ENCODE measurements at places on chromosomes 6 and 20. TPM values are rescaled to one million over a fixed set of nuclear protein-coding genes. Genes with fewer than 3 reads are reported as not detected.

GRCh38 chr6:139448998-139449610, 74.7 kb upstream of the CITED2 start:
- DNase-seq: no peak

GRCh38 chr20:37968841-37969401, 64.3 kb downstream of the TTI1 start:
- DNase-seq: no peak

- no peak for DNase-seq
These were observed 88.0 kb downstream of the PRND start for GRCh38 chr20:4809707-4810106.

STMND1 gene
- 0.27 TPM for total RNA-seq

GRCh38 chr20:61577065-61577464, 325.0 kb downstream of the CDH4 start:
- no peak for DNase-seq

DNA sequence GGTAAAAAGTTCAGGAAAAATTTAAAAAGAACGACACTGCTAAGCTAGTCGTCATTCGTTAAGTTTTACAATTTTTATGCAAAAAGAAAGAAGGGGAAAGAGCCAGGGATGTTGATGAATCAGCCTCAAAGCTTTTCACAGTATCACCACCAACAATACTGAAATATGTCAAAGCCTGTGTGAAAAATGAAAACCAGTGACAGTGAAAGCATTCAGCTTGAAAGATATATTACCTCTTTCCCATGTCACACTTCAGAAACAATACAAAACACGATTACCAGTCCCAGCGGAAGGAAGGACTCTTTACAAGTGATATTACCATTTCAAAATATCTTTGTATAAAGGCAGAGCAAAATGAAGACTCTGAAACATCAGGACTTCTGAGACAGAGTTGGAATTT, 489.2 kb downstream of the EPHA7 start:
- DNase-seq: no peak

- no peak for DNase-seq
These were observed 10.8 kb downstream of the ACTR5 start for GRCh38 chr20:38759106-38759505.

GRCh38 chr6:39342692-39343395, 20.3 kb upstream of the KCNK16 start:
- DNase-seq: no peak

TREM1 gene
- total RNA-seq: 9.8 TPM
